ENCODE measurements at places on chromosomes 13 and 19.

DNA sequence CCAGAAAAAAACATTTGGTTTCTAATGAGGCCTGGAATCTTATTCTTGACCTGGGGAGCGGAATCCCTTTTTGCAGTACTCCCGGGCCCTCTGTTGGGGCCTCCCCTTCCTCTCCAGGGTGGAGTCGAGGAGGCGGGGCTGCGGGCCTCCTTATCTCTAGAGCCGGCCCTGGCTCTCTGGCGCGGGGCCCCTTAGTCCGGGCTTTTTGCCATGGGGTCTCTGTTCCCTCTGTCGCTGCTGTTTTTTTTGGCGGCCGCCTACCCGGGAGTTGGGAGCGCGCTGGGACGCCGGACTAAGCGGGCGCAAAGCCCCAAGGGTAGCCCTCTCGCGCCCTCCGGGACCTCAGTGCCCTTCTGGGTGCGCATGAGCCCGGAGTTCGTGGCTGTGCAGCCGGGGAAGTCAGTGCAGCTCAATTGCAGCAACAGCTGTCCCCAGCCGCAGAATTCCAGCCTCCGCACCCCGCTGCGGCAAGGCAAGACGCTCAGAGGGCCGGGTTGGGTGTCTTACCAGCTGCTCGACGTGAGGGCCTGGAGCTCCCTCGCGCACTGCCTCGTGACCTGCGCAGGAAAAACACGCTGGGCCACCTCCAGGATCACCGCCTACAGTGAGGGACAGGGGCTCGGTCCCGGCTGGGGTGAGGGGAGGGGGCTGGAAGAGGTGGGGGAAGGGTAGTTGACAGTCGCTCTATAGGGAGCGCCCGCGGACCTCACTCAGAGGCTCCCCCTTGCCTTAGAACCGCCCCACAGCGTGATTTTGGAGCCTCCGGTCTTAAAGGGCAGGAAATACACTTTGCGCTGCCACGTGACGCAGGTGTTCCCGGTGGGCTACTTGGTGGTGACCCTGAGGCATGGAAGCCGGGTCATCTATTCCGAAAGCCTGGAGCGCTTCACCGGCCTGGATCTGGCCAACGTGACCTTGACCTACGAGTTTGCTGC is at the start of gene ICAM4:
TSS of gene ICAM4 (plus strand) at position 153 of the 935 bp plus-strand sequence. CDS start at position 211, 58 bp downstream.
- no peak for DNase-seq

DNA sequence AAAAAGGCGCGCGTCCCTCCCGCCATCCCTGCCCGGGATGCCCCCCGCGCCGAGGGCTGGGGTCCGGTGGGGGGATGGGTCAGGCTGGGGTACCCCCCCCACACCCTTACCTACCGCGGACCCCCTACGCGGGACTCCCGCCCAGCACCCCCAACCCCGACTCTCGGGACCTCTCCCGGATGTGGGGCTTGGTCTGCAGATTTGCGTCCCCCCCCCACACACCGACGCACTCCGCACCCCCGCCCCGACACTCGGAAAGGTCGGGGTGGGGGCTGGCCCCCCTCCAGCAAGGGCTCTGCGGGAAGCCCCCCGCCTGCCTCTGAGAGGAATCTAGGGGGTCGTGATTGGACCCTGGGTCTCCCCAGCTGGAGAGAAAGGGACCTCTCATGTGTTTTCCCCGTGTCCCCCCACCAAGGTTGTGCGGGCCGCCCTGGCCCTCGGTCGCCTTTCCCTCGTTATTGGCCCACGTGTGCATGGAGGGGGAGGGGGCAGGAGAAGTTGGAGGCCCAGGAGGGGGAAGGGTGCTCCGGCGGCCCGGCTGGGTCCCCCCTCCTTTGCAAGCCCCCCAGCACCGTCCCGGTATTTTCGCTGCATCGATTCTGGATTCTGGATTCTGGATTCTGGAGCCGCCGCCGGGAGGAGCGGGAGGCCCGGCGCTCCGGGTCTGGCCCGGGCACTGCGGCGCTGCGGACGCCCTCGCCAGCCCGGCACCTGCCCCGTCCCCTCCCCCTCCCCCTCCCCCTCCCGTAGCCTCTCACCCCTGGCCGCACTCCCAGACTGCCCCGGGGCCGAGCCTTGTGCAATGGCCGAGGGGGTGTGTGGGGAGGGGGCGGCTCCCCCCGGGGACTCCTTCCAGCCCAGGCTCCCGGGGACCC is 607 bp downstream of the NFIC start:
- no peak for DNase-seq

DNA sequence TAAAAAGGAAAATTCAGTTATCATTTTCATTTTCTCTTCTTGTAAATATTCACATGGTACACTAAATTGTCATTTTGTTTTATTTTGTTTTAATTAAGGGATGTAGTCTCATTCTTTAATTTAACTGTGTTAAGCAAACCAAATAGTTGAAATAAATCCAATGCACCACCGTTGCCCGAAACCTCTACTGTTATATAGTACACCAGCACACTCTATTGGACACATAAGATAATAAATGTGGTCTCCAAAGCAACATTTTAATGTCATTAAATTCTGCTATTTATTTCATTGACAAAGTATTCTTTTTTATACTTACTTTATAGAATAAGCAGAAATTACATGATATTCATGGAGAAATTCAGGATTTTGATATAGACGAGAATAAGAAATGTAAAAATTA is 156.4 kb upstream of the FREM2 start:
- DNase-seq, result no peak

DNA sequence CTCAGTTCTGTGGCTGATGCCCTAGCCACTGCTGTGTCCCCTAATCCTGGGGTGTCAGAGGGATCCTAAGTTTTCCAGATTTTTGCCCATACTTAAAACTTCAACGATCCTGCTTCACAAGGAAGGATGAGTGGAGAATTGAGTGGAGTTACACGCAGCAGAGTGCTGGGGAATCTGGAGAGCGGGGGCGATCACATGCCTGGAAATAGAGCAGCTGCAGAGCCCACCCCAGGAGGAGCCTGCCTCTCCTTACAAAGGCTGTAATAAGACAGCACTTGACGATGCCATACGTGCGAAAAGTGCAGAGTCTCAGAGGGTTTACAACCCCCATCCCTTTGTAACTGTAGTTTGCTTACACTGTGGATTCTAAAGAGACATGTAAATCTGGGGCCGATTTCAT is 40.6 kb downstream of the SUGP2 start:
- DNase-seq, result no peak

DNA sequence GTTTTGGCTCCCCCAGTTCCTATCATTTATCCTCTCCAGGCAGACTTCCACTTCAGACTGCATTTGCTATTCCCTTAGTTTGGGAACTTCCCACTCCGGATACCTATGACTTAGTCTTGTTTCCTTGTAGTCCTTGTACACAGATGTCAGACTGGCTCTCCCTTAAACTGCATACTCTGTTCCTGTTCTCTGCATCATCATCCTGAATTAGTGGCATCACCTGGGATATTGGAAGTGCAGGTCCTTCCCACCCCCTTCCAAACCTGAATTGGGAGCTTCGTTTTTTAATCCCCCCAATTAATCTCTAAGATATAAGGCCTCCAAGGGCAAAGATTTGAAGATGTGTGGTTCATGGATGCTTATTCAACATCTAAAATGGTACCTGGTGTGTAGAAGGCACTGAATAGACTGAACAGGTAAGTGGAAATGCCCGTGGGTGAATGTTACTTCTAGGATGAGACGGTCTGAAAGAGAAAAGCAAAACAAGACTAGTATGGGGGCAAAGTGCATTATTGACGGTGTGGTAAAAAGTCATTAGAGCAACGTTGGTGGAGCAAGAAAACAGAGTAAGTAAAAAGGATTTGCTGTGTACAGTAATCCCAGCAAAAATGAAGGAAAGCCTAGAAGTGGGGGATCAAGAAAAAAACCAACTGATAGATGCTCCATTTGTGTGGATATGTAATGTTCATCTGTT is 9.6 kb downstream of the MIR17HG start:
- DNase-seq, result no peak

DNA sequence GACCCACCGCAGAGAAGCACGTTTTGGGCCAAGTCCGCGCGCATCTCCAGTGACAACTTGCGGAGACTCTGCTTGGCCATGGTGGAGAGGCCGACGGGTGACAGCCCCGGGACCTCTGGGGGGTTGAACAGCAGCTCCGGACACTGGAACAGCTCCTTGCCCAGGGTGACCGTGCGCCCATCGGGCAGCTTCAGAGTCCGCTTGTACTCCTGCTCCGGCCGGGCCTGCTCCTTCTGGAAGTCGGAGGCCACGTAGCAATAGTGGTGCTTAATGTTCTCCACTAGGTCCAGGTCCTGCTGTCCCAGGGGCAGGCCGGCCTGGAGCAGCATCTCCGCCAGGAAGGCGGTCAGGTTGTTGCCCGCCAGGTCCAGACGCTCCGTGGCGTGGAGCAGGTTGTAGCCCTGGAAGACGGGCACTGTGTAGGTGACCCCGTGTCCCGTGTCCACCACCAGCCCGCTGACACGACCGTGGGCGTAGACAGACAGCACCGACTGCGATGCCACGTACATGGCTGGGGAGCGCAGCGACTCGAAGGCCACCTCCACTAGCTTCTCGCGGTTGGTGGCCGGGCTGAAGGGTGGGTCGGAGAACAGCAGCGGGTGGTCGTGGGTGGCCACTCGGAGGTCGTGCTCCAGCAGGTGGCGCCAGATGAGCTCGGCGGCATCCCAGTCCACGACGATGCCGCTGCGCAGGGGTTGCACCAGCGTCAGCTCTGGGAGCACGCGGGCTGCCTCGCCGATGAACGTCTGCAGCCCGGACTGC is 743 bp downstream of the ACTL9 start:
- DNase-seq, result no peak

GRCh38 chr19:19345232-19345631 is 24.6 kb downstream of the MAU2 start:
- no peak for DNase-seq

- DNase-seq, result no peak
Observed at GRCh38 chr13:73924607-73925006, 209.6 kb downstream of the KLF12 start.

- no peak for DNase-seq
Observed at GRCh38 chr19:40822161-40822560, 23.2 kb downstream of the EGLN2 start.

GRCh38 chr19:11165486-11166030 is 10.0 kb upstream of the SPC24 start:
- no peak for DNase-seq

DNA sequence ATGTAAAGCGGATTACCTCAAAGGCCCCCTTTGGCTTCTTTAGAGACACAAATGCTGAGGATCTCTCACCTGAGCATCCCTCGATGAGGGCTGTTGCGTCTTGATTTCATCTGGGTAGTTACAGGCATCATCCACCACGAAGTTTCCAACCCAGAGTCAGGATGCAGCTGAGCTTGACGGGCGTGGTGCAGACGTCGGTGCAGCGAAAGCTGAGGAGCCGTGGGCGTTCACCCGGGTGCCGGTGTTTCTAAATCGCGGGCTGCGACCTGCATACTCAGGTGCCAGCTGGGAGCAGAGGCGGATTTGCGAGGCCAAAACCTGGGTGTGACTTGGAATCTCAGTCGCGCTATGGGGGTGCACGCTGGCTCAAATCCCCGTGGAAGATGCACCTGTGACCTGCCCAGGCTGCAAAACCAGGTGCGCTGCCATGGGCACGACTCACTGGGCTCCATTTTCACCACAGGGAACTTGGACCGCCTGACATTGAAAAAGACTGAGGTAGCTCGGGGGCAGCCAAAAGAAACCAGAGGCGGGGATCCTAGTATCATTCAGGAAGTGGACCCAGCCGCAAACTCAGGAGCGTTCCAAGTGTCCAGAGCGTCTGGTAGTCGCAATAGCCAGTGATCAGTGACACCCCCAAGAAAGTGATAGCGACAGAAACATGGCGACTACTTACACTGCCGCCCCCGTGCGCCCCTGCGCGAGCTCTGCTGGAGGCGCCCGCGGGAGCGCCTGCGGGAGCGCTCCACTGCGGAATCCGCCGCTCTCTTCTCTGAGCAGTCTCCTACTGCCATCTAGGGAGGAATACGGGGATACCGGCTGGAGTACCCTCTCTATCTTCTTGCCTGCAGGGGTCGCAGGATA is 36.4 kb upstream of the IGFL4 start:
- no peak for DNase-seq

- DNase-seq, result no peak
Observed at GRCh38 chr19:14437578-14438140, 4.6 kb downstream of the PKN1 start.

- DNase-seq, result no peak
Observed at GRCh38 chr13:23865906-23866305, 23.3 kb downstream of the MIPEP start.

GRCh38 chr19:48959341-48960239 is 4.9 kb downstream of the BAX start:
- no peak for DNase-seq

DNA sequence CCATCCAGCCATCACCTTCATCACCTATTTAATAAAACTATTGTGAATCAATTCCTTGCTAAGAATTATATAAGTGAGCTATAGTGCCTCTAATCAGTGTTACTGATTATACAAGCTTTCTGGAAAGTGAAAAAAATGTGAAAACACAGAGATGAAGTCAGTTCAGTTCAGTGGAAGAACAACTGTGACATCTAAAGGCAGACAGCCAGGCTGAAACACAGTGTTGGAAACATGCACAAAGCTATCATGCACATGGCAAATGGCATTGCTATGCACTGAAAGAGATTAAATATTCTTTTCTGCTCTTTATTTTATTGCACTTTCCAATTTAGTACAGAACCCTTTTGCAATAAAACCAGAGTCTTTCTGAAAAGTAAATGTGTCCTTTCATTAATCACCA is 294.0 kb downstream of the RBM26 start:
- DNase-seq, result no peak

GRCh38 chr13:32086791-32087441 is 55.3 kb downstream of the FRY start:
- no peak for DNase-seq

- DNase-seq, result no peak
Observed at GRCh38 chr19:7983286-7983950, 22.0 kb downstream of the ELAVL1 start.

DNA sequence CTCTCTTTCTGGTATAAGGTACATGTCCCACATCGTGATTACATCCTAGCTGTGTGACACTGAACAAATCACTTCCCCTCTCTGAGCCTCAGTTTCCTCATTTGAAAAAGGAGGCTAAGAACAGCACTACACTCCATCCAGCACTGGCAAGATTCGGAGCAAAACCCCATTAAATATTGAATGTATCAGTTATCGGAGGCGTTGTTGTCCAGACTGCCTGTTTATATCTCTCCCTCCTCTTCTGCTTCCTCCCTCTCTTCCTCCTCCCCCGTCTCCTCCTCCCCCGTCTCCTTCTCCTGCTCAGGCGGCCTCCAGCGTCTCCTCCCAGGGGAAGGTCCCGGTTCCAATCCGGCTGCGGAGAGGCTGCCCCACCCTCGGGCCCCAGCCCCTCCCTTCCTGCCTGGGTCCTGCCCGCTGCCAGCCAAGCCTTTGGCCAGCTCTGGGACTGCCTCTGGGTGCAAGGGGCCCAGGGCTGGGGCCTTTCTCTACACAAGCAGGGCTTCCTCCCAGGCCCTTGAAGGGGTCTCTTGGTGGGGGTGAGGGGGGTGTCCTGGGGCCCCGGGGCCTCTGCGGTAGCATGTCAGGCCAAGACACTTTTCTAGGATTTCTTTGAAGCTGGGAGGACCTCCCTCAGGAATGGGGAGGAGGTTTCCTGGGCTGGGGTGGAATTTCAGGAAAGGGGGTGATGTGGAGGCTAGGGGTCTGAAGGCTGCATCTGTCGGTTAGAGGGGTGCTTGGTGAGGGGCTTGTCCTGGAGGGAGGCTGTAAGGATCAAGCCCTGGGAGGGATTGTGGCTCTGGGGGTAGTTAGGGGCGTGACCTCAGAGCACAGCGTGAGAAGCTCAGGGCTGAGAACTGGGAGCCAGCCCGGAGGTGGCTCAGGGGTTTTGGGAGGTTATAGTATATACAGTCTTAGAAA is 1.9 kb downstream of the RRAS start:
- no peak for DNase-seq

Data from T-cell (primary cell).